Stimulated activated CD8-positive, alpha-beta memory T cell treated with anti-CD3 and anti-CD28 coated beads, Interleukin-4, amount 100 ng/mL, for 4 hours (primary cell): ENCODE measurements at places on chromosomes 16 and 17.

GRCh38 chr17:3565143-3565542 is 7.5 kb upstream of the TRPV3 start:
- DNase-seq: no peak

- DNase-seq: no peak
These were observed 18.9 kb downstream of the LGALS9 start for GRCh38 chr17:27649929-27650328.

DNA sequence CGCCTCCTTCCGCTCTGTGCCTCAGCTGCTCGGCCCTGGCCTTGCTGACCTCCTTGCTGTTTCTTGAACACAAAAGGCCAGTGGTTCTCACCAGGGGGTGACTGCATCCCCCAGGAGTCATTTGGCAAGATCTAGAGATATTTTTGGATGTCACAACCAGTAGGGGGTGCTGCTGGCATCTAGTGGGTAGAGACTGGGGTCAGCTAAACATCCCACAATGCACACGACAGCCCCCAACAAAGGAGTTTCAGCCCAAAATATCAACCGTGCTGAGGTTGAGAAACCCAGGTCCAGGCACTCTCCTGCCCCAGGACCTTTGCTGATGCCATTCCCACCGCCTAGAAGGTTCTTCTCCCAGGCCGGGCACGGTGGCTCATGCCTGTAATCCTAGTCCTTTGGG is 39.7 kb downstream of the ABCC6 start:
- DNase-seq: no peak

GRCh38 chr17:45867171-45867570 is 22.5 kb downstream of the SPPL2C start:
- no peak for DNase-seq

- DNase-seq: no peak
These were observed 109.0 kb downstream of the USP31 start for GRCh38 chr16:23040246-23040645.

GRCh38 chr16:53159781-53160436 is 105.1 kb downstream of the CHD9 start:
- no peak for DNase-seq

GRCh38 chr16:69133373-69133954 is 1.0 kb downstream of the UTP4 start:
- no peak for DNase-seq

- no peak for DNase-seq
These were observed 18.1 kb downstream of the C17orf100 start for GRCh38 chr17:6669479-6670212.

DNA sequence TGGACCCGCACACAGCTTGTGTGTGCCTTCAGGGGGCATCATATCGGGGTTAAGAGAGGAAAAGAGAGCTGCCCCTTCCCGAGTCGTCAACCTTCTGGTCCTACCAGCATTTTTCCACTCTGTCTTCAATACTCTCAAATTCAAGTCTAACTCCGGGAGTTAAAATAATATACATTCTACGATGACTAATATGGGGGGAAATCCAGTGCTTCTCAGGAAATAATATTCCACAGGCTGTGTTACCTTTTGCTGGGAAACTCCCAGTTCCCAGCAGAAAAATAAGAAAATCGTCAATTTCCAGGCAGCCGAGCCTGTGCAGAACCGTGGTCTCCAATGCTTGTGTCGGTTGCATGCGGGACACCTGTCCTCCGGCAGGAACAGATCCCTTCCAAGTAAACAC is 105.0 kb upstream of the FOXF1 start:
- no peak for DNase-seq
